ENCODE measurements at places on chromosomes 11 and 22.
A peak's percentile ranks its signal among the peaks of the same experiment; 100 is the strongest.

DNA sequence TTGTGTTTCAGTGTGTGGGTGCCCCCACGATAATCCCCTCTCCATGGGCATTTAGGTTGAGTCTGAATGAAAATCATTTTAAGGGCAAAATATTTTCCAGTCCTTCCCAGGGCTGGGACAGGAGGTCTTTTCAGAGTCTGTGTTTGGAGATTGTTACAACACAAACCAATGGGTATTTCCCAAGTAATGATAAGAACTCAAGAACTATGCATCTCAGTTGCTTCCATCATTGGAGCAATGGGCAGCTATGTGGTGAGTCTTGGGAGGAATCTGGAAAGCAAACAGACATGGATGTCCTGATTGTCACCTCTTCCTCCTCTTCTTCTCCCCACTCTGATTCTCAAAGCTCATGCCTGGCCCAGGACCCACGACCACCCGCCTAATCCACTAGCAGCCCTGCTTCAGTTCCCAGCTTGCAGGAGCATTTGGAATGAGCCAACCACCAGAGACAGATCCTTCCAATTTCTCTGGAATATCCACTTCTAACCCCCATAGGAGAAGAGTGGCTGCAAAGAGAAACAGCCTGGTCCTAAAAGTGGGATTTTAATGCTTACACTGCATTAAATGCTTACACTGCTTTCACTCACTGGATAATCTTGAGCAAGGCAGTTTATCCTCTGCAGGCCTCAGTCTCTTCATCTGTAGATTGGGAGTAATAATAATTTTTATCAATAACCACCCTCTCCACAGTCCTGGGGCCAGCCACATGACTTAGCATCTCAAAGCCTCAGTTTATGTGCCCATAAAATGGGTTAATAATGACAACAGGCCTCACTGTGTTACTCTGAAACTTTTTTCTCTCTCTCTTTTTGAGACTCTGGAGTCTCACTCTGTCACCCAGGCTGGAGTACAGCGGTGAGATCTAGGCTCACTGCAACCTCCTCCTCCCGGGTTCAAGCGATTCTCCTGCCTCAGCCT, 404.3 kb downstream of the MN1 start:
- no peak for DNase-seq

GRCh38 chr11:45176996-45177395, 30.6 kb downstream of the PRDM11 start:
- no peak for DNase-seq

- no peak for DNase-seq
Measured at GRCh38 chr22:45452565-45453379, 39.3 kb downstream of the RIBC2 start.

DNA sequence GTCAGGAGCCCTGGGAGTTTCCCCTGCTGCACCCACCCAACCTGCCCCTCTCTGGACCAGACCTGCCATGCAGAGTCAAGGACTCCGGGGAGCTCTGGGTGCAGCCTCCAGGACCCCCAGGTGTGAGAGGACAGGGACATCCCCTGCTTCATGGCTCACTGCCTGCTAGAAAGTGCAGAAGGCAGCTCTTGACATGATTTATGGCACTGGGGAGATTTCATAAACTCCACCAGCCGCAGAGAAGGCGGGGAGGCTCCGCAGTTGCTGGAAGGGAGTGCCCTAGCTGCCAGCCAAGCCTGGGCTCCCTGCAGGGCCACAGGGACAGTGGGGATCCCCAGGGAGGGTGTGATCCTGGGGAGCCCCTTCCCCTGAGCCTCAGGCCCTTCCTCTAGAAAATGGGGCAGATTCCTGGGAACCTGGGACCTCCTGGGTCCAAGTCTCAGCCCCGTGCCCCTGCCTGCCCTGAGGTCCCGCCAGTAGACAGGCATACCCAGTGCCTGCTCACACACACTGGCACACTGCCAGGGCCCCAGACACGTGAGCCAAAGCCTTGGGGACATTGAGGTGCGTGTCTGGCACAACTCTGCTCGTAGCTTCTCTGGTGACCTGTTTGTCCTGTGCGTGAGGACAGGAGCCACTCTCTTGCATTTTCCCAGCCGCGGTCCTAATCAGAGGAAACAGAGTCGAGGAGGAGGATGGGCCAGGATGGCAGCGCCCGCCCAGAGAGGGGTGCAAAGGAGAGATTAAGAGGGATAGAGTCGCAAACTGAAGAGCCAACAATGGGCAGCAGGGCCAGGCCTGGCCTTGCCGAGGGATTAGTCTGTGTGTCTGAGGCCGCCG, 13.8 kb downstream of the CABP7 start:
- peak; percentile 99 for DNase-seq

GRCh38 chr22:36863979-36864378, 3.2 kb downstream of the NCF4 start:
- DNase-seq: no peak

- DNase-seq: no peak
Measured at GRCh38 chr11:12359761-12360160, 17.6 kb upstream of the PARVA start.

GRCh38 chr11:19728436-19728835, 15.8 kb downstream of the NAV2 start:
- no peak for DNase-seq

DNA sequence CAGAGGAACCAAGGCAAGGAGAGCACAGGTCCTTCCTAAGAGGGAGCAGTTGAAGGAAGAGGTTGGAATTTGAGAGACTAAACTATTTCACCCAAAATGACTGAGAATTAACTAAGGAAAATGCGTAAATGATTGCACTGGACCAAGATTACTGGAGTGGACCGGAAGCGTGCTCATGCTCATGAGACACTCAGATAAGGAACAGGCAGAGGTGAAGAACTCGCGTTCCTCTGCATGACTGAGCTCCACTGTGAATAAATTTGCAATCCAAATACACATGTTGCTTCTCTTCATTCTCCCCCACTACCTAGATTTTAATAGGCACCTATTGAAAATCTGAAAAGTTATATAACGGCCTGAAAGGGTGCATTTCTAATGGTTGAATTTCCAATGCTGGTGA, 207.0 kb downstream of the KIRREL3 start:
- no peak for DNase-seq

- no peak for DNase-seq
Measured at GRCh38 chr11:88315015-88315414, 22.5 kb downstream of the CTSC start.

GRCh38 chr11:29364006-29364405, 652.8 kb downstream of the KCNA4 start:
- DNase-seq: no peak

DNA sequence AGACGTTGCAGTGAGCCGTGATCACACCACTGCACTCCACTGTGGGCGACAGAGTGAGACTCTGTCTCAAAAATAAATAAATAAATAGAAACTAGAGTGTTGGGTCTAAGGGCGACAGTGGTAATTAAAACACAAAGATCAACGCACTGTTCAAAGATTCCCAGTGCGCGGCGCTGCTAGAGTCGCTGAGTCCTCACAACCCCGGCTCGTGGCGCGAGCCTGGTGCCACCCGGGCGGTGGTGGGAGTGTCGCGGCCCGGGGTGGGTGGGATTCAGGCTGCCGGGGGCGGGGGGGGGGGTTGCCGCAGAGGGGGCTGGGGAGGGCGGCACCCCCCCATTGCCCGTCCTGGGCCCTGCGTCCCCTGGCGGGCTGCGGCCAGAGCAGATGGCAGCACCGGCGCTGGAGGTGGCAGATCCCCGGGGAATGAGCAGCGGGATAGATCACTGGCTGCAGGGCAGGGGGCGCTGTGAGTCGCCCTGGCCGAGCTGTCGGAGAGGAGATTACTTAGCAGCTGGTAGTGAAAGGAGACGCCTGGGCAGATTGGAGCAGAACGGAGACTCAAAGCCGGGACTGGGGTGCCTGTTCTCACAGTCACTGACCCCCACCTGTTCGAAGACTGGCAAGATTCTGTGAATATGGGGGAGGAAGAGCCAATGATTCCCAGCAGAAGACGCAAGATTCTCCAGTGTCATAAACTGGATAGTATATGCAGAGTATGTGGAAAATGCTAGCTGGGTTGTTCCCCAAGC, 30.2 kb upstream of the APOBEC3A start:
- peak; percentile 78 for DNase-seq

DNA sequence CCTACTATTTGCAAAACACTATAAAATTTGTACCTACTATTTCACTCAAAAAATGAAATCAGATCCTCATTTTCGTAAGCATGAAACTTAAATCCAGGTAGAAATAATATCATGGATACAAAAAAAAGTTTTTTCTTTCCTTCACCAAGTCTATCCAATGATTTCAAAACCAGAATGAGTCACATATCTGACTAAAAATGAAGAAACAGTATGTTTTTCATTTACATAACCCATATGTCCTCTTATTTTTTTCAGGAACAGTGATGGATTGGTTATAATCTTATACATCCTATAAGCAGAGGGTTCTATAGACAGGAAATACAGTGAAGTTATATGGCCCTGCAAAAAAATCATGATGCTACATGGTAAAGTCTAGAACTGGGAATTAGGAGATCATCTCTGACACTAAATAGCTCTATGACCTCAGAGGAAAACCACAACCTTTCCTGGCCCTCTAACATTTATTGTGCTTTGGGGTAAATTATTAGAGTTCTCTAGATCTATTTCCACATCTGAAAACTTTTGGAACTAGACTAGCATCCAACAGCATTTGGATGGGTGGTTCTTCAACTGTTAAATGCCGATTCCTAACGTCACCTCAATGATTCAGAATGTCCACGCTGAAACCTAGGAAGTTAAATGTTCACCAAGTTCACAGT, 10.9 kb downstream of the MTMR2 start:
- DNase-seq: no peak

DNA sequence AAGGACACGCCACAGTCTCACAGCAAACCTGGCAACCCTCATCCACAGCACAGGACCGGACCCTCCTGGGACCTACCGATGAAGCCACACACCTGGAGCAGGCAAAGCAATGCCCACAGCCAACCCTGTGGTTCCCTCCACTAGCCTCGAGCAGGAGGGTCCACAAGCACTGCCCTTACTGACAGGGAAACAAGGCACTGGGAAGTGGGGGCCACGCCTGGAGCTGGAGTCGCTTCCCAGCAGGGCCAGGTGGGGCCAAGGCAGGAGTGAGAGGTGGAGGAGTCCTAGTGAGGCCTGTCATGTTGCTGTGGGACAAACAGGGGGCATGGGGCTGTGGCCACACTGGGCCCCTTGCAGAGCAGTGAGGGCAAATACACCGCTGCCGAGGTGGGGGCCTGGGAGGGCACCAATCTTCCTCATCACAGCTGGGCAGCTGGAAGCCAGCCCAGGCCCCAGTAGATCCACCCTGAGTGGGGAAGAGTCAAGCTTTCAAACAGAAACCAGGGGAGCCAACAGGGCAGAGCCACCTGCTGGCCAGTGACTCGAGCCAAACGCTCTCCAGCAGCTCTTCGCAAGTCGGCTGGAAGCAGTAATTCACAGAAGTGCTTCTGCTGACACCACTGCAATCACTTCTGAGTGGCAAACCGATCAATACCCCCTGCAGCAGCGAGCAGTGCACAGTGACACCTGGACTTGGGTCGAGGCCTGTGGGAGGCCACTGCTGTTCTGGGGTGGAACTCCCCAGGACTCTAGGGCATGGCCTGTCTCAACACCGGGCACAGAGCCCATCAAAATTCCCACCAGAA, 13.7 kb downstream of the SULT4A1 start:
- peak; percentile 44 for DNase-seq

- DNase-seq: no peak
Measured at GRCh38 chr11:32489464-32489863, 54.1 kb upstream of the WT1 start.

DNA sequence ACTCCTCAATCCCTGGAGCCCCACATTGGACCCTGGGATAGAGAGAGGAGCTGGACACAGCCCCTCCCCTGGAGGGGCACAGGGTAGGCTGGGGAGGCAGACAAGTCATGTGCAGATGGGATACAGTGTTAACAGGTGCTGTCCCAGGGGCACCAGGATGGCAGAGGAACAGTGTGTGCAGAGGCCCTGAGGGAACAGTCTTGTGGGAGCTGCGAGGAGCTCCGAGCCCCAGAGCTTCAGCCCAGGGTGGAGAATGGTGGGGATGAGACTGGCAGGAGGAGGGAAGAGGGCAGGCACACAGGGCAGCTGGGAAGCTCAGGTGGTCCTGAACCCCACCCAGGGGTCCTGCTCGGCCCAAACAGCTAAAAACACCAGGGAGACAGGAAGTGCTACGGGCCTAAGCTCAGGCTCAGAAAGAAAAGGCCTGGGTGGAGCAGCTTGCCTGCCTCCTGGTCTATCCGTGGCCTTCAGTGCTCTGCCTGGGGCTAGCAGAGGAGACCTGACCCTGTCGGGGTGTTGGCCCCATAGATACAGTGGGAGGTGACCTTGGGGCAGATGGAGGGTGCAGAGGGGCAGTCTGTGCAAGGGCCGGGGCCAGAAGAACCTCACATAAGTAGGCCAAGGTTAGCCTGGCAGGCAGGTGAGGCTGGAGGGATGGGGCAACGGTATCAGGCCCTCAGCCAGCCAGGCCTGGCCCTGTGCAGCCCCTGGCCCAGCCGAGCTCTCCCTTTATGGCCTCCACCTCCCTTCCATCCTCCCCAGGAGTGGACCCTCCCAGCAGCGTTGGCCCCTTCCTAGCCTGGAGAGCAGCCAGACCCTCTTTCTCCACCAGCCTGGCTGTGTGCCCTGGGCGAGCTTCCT, 15.4 kb downstream of the CAPN5 start:
- DNase-seq: no peak

DNA sequence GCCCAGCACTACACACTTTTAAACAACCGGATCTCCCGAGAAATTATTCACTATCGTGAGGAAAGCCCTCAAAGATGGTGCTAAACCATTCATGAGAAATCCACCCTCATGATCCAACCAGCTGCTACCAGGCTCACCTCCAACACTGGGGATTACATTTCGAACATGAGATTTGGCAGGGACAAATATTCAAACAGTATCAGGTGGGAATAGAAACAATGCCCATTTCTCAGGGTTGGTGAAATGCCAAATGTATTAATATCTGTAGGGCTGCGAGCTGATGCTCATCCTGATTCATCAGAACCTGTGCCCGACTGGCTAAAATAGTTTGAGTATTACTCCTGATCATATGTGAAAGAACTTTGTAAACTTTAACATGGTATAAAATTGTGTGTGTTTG, 15.8 kb upstream of the PTPRJ start:
- DNase-seq: no peak

All from hematopoietic multipotent progenitor cell treated with erythropoietin and hydrocortisone succinate and interleukin-3 and kit ligand, for 4 days (in vitro differentiated cells).